ENCODE measurements at places on chromosomes 5 and 9.

DNA sequence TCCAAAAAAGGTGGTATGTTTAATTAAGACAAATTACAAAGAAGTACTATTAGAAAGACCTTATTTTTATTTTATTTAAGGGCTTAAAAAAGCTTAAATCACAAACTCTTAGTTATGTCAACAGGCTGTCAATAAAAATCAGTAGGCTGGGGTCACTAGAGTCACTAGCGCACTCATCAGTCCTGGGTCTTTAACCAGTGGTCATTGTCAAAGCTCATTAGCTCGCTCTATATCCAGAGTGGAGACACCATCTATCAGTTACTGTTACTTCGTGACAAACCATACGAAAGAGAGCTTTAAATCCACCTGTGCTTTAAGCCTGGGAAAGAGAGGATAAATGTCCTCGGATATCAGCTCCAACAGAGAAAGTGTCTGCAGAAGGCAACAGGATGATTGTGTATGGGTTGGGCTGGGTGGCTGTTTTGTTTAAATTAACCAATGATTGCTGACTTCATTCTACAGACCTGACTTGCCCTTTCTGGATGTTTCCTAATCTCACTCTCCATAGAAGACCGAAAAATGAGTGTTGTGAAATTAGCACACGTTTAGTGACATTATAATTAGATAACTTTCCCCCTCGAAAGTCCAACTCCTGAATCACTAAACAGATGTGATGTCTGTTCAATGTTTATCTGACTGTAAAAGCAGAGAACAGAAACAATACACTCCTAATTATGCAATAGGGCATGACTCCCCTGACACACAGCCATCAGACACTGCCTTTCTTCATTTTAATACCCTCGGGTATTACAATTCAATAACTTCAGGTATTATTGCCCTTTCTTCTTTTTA is 123.6 kb upstream of the TNPO1 start:
- DNase-seq: no peak

- DNase-seq: no peak
Observed at GRCh38 chr9:125399165-125399564, 137.5 kb downstream of the GAPVD1 start.

- DNase-seq: no peak
Observed at GRCh38 chr5:146428658-146429057, 18.5 kb upstream of the TCERG1 start.

GRCh38 chr5:141585594-141585993 is 33.2 kb downstream of the DIAPH1 start:
- DNase-seq: no peak

- no peak for DNase-seq
Observed at GRCh38 chr9:88682431-88682831, 147.5 kb downstream of the NXNL2 start.

- DNase-seq: no peak
Observed at GRCh38 chr5:149168276-149168906, 27.1 kb downstream of the ABLIM3 start.

DNA sequence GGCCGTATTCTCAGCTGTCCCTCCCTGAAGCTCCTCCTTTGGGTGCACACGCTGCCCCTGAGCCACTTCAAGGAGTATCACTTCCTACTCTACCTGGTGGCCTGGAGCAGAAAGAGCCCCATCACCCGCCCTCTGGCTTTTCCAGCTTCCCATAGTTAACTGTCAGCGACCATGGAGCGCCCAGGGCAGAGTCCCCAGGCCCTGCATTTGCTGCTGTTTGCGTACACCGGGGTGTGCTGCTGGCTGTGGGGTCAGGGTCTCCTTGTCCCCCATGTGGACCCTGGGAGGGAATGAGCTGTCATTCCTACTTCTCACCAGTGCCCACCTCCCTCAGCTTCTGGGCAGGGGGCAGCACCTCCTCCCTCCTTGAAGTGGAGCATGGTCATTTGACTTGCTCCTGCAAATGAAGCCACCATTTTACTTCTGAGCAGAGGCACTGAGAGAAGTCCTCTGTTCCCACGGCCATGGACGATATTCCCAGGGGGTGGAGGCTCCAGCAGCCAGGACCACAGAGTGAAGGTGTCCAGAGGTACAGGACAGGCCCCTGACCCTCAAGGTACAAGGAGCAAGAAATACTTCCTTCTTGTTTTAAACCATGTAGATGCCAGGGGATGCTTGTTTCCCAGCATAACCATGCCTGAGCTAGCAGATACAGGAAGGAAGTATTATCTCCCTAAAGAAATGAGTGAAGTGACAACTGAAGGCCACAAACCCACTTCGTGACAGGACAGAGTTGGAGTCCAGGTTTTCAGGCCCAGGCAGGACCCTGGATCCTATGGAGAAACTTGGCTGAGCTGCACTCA is 40.6 kb upstream of the COL5A1 start:
- DNase-seq: no peak

All from COLO829 (cell line).